ENCODE measurements at places on chromosomes 2 and 18. TPM values are rescaled to one million over a fixed set of nuclear protein-coding genes. Genes with fewer than 3 reads are reported as not detected.
A peak's percentile ranks its signal among the peaks of the same experiment; 100 is the strongest.

DNA sequence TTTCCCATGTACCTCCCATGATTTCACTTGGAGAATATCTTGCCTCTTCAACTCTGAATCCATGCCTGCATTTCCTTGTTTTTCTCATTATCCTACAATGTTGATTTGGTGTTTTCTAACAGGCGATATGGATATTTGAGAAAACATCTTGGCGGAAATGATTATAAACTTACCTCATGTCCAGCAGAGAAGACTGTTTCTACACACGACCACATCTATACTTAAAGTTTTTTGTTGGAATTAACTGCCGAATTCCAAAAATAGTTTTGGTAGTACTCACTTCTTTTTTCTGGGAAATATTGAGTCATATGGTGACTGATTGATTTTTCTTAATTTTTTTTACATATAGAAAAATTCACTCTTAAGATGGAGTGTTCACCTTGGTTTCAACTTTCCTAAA is 41.4 kb upstream of the TMEFF2 start:
- peak; percentile 74 for DNase-seq

GRCh38 chr2:228548230-228548629 is 366.7 kb upstream of the SPHKAP start:
- no peak for DNase-seq

DNA sequence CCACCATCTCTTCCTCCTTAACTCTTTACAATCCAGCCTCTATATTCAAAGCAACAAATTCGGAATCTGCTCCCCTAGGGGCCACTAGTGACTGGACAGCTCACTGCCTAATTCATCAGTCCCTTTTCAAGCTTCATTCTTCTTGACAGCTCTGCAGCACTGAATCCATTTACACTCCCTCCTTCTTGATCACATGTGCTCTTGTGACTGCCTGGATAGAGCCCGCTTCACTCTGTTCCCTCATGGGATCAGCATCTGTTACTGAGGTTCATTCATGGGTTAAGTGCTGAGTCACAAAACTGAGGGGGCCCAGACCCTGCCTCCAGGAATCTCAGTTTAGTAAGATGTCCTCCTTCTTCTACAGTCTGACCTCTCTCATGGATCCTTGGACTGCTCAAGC is 81.5 kb downstream of the CYRIA start:
- no peak for DNase-seq

The SMC6 gene
- total RNA-seq = 38.6 TPM

GRCh38 chr18:13888191-13888716 is 27.1 kb downstream of the MC2R start:
- DNase-seq = no peak

DNA sequence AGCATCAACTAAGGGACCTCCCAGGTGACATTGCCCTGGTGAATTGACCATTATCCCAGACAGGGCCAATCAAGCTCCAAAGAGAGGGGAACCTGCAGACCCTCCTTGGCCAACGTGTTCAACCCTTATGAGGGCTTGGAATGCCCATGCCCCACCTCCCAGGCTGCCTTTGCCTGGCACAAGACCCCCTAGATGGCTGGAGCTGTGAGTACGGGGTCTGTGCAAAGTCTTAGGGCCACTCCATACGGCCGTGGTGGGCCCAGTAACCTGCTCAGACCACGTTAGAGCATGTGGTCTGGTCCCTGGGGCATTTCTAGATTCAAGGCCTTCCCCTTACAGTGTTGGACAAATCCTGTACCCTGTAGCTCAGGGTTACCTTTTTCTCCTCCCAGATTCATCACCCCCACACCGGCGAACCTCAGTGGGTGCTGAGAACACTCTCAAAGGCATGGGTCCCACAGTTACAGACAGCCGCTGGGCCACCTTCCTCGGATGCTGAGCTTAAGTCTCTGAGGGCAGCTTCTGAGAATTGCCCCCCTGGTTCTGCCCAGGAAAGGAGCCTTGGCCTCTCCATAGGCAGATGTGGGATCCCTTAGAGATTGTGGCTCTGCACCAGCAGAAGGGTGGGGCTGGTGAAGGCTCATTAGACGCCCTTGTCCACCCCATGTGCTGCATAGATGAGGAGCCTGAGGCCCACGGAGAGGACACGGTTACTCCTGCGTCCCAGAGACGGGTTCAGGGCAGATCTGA is 18.3 kb upstream of the KCNK3 start:
- DNase-seq = no peak

DNA sequence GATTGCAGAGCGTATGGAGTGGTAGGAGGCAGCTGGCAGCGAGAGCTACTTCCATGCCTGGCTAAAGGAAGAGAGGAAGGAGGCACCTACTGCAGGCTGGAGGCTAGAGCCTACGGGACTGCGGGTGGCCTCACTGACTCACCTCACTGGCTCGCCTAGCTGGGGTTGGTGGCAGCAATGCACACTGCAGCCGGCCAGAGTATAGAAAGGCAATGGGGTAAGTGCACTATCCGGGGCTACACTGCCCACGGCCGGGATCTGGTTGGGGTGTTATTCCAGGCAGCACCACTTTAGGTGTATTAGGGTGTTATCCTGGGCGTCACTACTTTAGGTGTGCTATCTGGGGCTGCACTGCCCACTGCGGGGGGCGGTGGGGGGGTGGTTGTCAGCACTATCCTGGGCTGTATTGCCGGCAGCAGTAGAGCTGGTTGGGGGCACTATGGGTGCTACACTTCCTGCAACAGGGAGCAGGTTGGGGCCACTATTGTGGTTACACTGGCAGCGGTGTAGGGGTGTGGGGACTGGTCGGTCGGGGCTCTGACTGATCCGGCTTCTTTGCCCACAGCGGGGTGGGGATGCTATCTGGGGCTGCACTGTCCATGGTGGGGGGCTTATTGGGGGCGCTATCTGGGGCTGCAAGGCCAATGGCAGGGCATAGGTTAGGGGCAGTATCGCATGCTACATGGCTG is 33.3 kb upstream of the ANKRD62 start:
- DNase-seq = peak; percentile 70

GRCh38 chr2:194465641-194466040 is 1191.4 kb upstream of the SLC39A10 start:
- no peak for DNase-seq
